ENCODE measurements at places on chromosomes 3 and 15.

GRCh38 chr3:116886202-116886893 lies 176.8 kb downstream of the TUSC7 start:
- DNase-seq = no peak
- no peak overlapping the region for H3K4me3 ChIP-seq
- H3K27me3 ChIP-seq = no peaks in the 10 kb centered on the region
- no peaks in the 10 kb centered on the region for H3K36me3 ChIP-seq
- H3K27ac ChIP-seq = no peak overlapping the region

GRCh38 chr15:55823699-55824340 lies 80.9 kb upstream of the PRTG start:
- H3K4me3 ChIP-seq = no peak overlapping the region
- H3K27me3 ChIP-seq = peaks cover 7% of the 10 kb centered on the region
- H3K27ac ChIP-seq = no peak overlapping the region
- H3K4me1 ChIP-seq = no peaks in the 10 kb centered on the region
- H3K36me3 ChIP-seq = peaks cover 3% of the 10 kb centered on the region

GRCh38 chr15:41992803-41993190 lies 20.4 kb upstream of the EHD4 start:
- H3K36me3 ChIP-seq = no peaks in the 10 kb centered on the region
- no peak overlapping the region for H3K27ac ChIP-seq
- H3K4me1 ChIP-seq = no peaks in the 10 kb centered on the region
- no peak for DNase-seq
- no peak overlapping the region for H3K4me3 ChIP-seq

DNA sequence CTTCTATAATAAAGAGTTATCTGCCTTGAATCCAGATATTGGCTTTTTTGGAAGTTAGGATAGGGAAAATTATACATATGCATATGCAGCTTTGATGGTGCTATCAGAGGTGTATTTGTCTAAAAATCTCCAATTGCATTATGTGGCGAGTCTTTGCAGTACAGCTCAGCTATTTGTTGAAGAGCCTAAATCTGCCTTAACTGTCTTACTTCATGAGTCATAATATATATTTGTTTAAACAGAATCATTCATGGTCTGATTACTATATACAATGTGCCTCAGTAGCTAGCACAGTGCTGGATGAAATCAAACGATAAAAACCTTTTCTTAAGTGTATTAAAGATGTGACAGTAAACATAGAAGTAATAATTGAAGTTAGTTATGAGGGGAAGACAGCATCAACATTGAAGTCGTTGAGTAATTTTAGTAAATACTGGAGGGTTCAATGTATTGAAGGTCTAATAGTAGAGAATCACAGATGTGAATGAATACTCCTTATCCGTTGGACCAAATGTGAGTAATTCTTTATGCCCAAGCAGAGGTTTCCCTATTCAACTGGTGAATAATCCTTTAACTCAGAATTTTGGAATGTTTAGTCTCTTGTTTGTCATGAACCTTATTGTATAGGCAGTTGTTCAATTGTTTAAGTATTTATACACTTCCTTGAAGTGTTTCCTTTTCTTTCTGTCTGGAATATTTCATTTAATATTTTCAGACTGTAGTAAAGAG lies 74.8 kb upstream of the NAALADL2 start:
- H3K36me3 ChIP-seq = no peaks in the 10 kb centered on the region
- no peak overlapping the region for H3K4me3 ChIP-seq
- H3K27me3 ChIP-seq = no peaks in the 10 kb centered on the region
- no peaks in the 10 kb centered on the region for H3K4me1 ChIP-seq
- no peak overlapping the region for H3K27ac ChIP-seq

GRCh38 chr15:79834495-79834894 lies 62.3 kb downstream of the MTHFS start:
- peaks cover 4% of the 10 kb centered on the region for H3K36me3 ChIP-seq
- no peak overlapping the region for H3K4me3 ChIP-seq
- no peaks in the 10 kb centered on the region for H3K27me3 ChIP-seq
- DNase-seq = no peak
- no peak overlapping the region for H3K27ac ChIP-seq

GRCh38 chr3:74842141-74842540 lies 227.7 kb upstream of the CNTN3 start:
- no peaks in the 10 kb centered on the region for H3K27me3 ChIP-seq
- DNase-seq = no peak
- H3K27ac ChIP-seq = no peak overlapping the region
- no peaks in the 10 kb centered on the region for H3K4me1 ChIP-seq
- H3K36me3 ChIP-seq = no peaks in the 10 kb centered on the region

GRCh38 chr3:65595222-65596028 lies 443.3 kb downstream of the MAGI1 start:
- H3K4me3 ChIP-seq = no peak overlapping the region
- no peak overlapping the region for H3K27ac ChIP-seq
- H3K36me3 ChIP-seq = no peaks in the 10 kb centered on the region

GRCh38 chr3:183654727-183655126 lies 19.3 kb downstream of the KLHL24 start:
- H3K27ac ChIP-seq = peak overlapping the region; percentile 39
- peak overlapping the region; percentile 25 for H3K4me3 ChIP-seq
- no peaks in the 10 kb centered on the region for H3K27me3 ChIP-seq
- no peak for DNase-seq

DNA sequence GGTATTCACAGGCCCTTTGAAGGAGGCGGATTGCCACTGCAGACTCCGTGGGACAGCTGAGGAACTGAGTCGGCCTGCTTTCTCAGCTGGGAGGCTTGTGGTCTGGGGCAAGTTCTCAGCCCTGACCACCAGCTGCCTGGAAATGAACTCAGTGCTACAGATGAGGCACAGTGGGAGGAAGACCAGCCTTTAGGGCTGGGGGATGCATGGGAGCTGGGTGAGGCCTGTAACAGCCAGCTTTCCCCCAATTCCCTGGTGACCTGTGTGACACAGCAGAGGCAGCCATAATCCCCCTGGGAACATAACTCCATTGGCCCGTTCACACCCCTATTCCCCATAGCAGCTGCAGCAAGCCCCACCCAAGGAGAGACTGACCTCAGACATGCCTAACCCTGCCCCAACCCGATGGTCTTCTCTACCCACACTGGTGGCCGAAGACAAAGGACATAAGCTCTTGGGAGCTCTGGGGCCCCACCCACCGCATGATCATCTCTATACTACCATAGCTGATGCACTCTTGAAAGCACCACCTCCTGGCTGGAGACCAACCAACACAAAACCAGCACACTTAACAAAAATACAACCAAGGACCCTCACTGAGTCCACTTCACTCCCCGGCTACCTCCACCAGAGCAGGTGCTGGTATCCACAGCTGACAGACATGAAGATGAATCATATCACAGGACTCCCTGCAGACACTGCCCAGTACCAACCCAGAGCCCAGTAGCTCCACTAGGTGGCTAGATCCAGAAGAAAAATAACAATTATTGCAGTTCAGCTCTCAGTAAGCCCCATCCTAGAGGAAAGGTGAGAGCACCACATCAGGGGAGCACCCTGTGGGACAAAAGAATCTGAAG lies 24.9 kb downstream of the ZMAT3 start:
- H3K36me3 ChIP-seq = peaks cover 8% of the 10 kb centered on the region
- H3K4me1 ChIP-seq = peaks cover 31% of the 10 kb centered on the region
- DNase-seq = no peak

DNA sequence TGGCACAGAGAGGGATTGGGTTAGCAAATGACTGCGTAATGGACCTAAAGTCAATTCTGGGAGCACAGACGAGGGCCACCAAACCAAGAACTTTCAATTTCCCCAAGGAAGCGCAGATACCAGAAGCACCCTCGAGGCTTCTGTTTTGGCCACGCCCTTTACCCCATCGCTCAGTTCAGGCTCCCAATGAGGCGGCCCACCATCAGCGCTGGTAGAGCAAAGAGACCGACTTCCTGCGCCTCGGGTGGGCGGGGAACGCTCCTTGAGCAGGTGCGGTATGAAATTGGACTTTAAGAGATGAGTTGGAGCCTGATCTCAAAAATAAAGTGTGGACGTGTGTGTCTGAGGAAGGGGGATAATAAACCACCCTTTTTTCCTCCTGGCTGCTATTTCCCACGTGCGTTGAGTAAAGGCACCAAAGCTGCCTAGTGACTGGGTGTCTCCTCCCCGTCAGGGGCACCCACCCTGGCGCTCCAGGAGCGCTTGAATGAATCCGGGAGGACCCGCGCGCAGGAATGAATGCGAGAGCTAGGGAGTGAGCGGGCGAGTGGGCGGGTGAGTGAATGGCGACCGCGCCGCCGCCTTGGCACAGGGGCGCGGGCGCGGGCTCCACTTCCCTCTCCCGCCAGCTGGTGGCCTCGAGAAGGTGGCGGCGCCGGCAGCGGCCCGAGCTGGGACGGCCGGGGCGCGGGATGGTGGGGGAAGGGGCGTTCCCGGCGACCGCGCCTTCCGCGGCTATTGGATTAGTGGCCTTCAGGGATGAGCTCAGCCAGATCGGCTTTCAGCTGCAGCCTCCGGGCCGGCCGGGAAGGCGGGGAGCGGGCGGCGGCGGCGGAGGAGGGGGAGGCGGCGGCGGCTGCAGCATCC lies at the start of gene SPSB4:
Gene SPSB4 (plus strand): TSS at position 772 of the 867 bp plus-strand sequence. CDS start 14,758 bp downstream, outside the sequence.
- no peak for DNase-seq
- H3K27ac ChIP-seq = no peak within 1 kb of the TSS
- H3K27me3 ChIP-seq = peaks cover 83% of the 10 kb centered on the region
- peaks cover 11% of the 10 kb centered on the region for H3K4me1 ChIP-seq
- H3K36me3 ChIP-seq = peaks cover 9% of the 10 kb centered on the region
- peak within 1 kb of the TSS; percentile 77 for H3K4me3 ChIP-seq

DNA sequence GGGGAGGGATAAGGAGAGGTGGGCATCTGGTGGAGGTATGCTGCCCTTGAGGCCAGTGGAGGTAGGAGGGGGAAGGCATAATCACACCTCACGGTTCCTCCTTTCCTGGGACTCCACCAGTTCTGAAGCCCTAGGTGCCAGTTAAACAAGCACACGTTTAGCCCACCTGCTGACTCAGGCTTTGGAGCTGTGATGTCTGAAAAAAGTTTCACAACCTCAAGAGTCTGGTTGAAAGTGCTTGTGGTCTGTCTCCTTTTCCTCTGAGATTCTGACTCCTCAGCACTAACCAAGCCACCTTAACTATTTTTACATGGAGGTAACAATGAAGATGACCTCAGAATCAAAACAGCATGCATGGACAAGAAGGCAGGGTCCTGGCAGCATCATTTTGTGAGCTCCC lies 23.0 kb downstream of the HPS3 start:
- no peaks in the 10 kb centered on the region for H3K27me3 ChIP-seq
- H3K27ac ChIP-seq = peak overlapping the region; percentile 66
- no peak overlapping the region for H3K4me3 ChIP-seq
- peaks cover 10% of the 10 kb centered on the region for H3K4me1 ChIP-seq
- no peak for DNase-seq

- H3K36me3 ChIP-seq = peaks cover 3% of the 10 kb centered on the region
- DNase-seq = no peak
- H3K27ac ChIP-seq = no peak overlapping the region
- H3K27me3 ChIP-seq = no peaks in the 10 kb centered on the region
Measured at GRCh38 chr15:88497109-88497765, 29.7 kb downstream of the MRPS11 start.

DNA sequence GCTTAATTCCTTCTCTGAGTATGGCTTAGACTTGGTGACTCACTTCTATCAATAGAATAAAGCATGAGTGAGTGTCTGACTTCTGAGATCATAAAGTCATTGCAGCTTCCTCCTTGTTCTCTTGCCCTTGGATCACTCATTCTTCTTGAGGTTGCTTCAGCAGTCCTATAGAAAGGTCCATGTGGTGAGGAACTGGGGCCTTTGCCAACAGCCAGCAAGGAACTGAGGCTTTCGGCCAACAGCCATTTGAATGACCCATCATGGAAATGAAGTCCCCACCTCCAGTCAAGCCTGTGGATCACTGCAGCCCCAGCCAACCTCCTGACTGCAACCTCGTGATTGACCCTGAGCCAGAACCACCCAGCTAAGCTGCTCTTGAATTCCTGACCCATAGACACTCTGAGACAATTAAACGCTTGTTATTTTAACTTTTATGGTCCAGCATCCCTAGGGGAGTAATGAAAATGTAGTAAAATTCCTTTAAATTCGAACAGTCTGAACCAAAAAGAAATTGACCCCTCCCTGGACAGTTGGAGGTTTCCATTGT lies 84.5 kb downstream of the WDR76 start:
- no peak overlapping the region for H3K4me3 ChIP-seq
- H3K4me1 ChIP-seq = no peaks in the 10 kb centered on the region
- H3K27ac ChIP-seq = no peak overlapping the region
- no peaks in the 10 kb centered on the region for H3K36me3 ChIP-seq
- no peak for DNase-seq

DNA sequence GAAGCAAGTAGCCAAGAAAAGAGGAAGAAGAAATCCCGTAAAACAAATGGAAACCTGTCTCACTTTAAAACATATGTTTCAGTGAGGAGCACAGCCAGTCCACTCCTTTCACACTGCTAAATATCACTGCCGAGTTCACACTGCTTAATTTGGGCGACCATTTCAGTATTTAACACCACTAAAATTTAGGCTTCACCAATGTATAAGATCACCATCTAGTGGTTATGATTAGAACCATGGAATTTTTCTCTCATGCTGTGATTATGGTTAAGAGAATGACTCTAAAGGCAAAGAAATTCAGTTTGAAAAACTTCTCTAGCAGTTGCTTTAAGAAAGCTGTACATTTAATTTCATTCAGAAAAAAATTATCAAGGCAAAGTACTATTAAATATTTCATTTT lies 16.6 kb downstream of the SLC4A7 start:
- H3K4me3 ChIP-seq = no peak overlapping the region
- H3K27me3 ChIP-seq = no peaks in the 10 kb centered on the region
- H3K27ac ChIP-seq = no peak overlapping the region
- DNase-seq = no peak
- H3K36me3 ChIP-seq = peaks cover 2% of the 10 kb centered on the region

- peak overlapping the region; percentile 3 for H3K27ac ChIP-seq
- no peak for DNase-seq
Measured at GRCh38 chr3:188488801-188489200, 334.8 kb downstream of the LPP start.

- peak overlapping the region; percentile 78 for H3K4me3 ChIP-seq
- H3K27ac ChIP-seq = peak overlapping the region; percentile 90
- DNase-seq = no peak
Measured at GRCh38 chr3:30661098-30661873, 54.9 kb downstream of the TGFBR2 start.

DNA sequence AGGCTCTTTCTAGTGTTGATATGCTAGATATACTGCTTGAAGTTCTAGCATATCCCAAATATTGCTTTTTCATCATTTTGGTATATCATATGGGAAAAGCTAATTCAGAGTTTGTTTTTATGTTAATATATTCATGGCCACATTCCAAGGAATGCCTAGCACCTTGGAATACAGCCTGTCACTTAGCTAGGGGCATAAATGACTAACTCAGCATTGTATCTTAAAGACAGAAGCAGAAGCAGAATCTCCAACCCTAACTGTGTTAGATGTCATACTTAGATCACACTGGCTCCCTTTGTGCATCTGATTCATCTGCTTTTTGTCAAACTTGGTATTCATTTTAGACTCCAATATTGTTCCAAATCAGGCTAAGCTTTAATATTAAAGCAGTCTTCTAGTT lies 130.8 kb upstream of the TSPAN3 start:
- no peak for DNase-seq
- H3K4me1 ChIP-seq = no peaks in the 10 kb centered on the region
- H3K4me3 ChIP-seq = no peak overlapping the region
- no peaks in the 10 kb centered on the region for H3K27me3 ChIP-seq
- no peak overlapping the region for H3K27ac ChIP-seq

Data from T-helper 17 cell (primary cell).